Epithelial cell of proximal tubule (primary cell): ENCODE measurements at places on chromosomes 4 and X.

DNA sequence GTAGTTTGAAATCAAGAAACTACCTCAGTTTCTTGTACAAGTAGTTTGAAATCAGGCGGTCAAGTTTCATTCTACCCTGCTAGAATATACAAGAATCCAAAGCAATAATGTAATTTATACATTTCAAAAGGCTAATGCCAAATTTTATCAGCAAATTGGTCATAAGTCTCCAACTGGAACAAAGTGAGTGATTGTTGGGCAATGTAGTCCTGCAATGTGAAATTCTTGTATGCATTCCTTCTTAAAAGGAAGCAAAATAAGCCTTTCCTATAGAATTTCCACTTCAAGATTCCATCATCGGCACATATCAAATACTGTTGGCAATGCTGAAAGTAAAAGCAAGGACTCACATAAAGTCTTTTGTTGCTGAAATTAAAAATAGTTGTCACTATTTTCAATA lies 334.9 kb downstream of the IL1RAPL1 start:
- no peak for DNase-seq

GRCh38 chr4:184386271-184386781 lies 88.0 kb downstream of the IRF2 start:
- DNase-seq, result no peak

DNA sequence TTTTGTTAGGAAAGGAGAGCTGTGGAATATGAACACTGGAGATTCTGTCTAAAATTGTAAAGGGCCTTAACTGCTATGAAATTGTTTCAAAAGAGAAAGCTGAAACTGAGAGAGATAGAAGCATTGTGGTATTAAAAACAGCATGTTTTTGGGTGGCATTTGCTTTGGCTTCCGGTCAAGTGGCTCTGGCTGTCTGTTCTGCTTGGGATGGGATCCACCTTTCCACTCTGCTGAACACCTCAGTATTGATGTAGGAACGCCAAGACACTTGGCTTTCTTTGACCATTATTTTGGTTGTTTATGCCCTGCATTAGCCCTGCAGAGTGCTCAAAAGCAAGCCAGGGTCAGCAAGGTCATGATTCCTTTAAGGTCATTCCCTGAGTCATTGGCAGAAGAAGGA lies 199.7 kb downstream of the SLC4A4 start:
- no peak for DNase-seq

DNA sequence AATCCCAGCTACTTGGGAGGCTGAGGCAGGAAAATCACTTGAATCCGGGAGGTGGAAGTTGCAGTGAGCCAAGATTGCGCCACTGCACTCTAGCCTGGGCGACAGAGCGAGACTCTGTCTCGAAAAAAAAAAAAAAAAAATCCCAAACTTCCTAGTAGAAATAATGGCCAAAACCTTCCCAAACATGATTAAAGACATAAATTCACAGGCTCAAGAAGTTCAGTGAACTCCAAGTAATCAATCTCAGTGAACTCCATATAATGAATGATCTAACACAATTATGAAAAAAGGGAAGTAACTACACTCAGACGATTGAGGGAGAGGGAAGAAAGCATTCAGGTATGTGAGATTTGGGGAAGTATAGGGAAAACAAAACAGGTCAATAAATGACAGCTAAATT lies 6.5 kb downstream of the FUNDC1 start:
- no peak for DNase-seq

DNA sequence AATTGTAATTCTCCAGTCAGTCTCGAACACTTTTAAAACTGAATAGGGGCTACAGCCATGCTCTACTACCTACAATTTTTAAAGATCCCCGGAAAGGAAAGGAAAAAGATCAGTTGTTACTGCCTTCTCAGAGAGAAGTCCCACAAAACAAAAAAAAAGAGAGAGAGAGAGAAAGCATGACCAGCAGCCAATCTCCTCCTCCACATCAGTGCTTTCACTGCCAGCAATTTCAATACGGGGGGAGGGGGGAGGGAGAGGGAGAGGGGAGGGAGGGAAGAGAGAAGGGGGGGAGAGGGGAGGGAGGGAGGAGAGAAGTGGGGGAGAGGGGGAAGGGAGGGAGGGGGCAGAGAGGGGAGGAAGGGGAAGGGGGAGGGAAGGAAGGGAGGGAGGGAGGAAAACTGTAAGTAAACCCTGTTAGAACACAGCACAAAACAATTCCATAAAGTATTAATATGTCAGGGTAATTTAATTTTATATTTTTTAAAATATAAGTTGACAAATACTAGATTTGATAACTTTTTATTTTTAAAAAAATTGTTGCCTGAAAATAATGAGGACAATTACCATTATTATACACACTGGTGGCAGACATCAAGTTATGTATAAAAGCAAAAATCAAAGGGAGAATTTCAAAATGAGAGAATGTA lies 108.0 kb downstream of the LRBA start:
- no peak for DNase-seq

- no peak for DNase-seq
These were observed 488 bp downstream of the TBC1D25 start for GRCh38 chrX:48540028-48540375.

- DNase-seq, result peak; percentile 4
These were observed 167.1 kb downstream of the EFNB1 start for GRCh38 chrX:68995780-68996551.

GRCh38 chr4:186485561-186486062 lies 69.8 kb downstream of the MTNR1A start:
- DNase-seq, result no peak

DNA sequence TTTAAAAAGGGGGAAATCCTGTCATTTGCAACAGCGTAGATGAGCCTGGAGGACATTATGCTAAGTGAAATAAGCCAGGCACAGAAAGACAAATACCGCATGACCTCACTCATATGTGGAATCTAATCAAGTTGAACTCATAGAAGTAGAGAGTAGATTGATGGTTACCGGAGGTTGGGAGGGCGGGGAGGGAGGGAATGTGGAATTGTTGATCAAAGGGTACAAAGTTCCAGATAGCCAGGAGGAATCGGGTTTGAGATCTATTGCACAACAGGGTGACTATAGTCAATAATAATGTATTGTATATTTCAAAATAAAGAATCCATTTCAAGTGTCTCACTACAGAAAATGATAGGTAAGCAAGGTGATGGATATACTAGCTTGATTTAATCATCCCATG lies 393.2 kb downstream of the BCOR start:
- DNase-seq, result no peak

DNA sequence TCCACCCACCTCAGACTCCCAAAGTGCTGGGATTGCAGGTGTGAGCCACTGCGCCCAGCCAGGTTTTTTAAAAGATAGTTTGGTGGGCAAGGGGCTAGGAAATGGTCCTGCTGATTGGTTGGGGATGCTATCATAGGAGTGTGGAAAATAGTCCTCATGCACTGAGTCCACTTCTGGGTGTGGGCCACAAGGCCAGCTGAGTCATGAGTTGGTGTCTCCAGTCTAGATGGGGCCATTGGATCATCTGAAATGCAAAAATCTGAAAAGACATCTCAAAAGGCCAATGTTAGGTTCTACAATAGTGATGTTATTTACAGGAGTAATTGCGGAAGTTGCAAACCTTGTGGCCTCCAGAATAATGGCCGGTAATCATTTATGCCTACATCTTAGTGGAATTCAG lies 221.1 kb downstream of the ZNF674 start:
- DNase-seq, result no peak

DNA sequence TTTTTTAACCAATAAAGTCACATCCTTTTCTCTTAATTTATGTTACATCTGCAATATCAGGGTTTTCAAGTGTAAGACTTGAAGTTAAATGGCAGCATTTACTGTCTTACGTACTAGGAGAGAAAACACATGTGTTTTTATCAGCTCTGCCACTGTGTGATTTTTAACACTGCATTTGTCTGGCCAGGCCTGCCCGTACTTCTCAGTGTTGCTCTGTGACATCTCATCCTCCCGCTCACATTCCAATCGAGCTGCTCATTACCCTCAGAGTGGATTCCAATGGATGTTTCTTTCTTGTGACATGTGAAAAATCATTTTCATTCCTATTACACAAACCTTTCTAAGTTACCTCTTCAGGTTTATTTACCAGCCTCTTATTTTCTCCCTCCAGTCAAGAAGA lies 420.3 kb downstream of the FAT4 start:
- peak; percentile 92 for DNase-seq

GRCh38 chrX:133666256-133666655 lies 251.0 kb upstream of the GPC4 start:
- no peak for DNase-seq

DNA sequence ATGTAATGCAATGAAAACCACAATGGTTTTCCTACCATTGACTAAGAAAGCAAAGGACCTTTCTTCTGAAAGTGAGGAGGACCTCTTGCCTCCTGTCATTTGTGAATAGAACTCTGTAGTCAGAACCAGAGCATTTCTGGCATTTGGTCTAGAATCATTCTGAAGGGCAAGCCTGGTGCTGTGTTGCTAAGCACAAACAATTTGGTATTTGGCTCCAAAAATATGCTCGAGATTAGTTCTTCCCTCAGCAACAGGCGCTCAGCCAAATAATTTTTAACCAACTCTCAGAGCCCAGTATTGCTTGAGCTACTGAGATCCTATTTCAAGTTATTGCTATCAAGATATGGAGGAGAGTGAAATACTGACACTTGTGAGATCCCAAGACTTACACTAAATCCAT lies 71.0 kb downstream of the SNCA start:
- DNase-seq, result no peak

DNA sequence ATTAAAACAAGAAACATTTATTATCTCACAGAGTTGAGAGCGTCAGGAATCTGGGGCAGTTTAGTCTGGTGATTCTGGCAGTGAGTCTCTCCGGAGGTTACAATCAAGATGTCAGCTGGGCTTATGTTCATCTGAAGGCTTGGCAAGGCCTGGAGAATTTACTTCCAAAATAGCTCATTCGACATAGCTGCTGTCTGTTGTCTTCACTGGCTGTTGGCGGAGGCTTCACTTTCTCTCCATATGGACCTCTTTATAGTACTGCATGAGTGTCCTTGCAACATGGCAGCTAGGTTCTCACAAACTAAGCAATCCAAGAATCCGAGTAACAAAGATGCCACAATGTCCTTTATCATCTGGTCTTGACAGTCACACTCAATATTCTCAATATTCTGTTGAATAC lies 70.2 kb upstream of the ADGRL3 start:
- DNase-seq, result no peak

DNA sequence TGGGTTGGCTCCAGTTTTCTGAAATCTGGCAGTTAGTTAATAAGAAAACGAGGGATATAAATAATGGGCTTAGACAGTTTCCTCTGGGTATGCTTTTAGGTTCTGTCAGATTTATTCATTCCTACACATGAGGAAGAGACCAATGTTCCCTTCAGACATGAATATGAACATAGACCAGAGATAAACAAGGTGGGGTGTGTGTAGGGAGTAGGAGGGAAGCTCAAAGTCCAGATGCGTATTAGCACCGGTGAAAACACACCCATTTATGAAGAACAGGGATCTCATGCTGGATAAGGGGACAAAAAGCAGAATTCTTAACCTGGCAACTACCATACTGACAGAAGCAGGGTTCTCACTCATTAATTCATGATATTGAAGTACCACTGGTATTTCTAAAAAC lies 223.0 kb downstream of the SOWAHB start:
- no peak for DNase-seq

- no peak for DNase-seq
These were observed 416.3 kb downstream of the PCDH10 start for GRCh38 chr4:133565379-133565778.

- DNase-seq, result no peak
These were observed 828.7 kb downstream of the PCDH7 start for GRCh38 chr4:31548823-31549222.

- no peak for DNase-seq
These were observed 1.1 kb downstream of the KLHL15 start for GRCh38 chrX:24025741-24026403.

GRCh38 chrX:87434618-87435017 lies 83.0 kb upstream of the KLHL4 start:
- DNase-seq, result no peak

DNA sequence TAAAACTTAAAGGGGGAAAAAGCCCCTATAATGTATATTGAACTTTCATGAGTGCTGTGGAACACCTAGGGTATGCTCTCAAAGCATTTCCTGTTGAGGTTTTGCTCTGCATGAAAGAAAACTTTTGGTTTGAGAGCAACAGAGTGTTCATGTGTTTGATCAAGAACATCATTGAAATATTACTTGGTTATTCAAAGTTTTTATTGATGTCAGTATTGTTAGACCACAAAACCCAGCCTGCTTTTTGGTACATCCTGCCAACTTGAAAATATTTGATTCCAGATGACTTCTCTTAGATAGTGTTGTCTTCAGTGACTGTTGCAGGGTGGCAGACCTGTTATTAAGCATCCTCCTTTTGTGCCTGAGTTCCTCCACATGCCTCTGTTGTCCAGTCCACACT lies 68.0 kb downstream of the N4BP2 start:
- DNase-seq, result no peak

GRCh38 chrX:55072286-55072685 lies 2.5 kb upstream of the PAGE2B start:
- DNase-seq, result no peak

DNA sequence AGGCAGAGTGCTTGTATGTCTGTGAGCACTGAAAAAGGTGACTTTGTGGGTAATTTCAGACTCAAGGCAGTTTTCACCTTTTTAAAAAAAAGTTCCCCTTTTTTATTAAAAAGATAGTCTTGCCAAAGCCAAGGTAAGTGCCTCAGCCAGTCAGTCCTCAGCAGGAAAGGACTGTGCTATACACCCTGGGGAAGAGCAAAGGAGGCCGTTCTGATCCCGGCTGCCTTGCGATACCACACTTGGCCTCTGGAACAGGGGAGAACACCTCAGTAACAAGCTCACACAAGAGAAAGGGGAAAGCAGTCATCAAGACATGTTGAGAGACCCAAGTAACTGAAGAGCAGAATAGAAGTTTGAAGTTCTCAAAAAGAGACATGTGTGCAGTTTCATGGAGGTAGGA lies 541.7 kb downstream of the BCOR start:
- DNase-seq, result no peak

GRCh38 chr4:76214177-76214675 lies 602 bp upstream of the SCARB2 start:
- DNase-seq, result no peak

DNA sequence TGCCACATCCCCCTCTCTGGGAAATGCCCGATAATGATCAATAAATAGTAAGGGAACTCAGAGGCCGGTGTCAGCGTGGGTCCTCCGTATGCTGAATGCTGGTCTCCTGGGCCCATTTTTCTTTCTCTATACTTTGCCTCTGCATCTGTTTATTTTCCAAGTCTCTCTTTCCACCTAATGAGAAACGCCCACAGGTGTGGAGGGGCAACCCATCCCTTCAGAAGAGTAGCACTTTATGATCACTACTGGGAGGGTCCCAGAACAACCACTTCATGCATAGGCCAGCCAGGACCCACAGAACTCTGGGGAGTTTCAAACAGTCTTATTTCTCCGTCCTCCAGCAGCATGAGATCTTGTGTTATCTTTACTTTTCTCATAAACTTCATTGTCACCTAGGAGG lies 100.1 kb downstream of the CEP44 start:
- no peak for DNase-seq

DNA sequence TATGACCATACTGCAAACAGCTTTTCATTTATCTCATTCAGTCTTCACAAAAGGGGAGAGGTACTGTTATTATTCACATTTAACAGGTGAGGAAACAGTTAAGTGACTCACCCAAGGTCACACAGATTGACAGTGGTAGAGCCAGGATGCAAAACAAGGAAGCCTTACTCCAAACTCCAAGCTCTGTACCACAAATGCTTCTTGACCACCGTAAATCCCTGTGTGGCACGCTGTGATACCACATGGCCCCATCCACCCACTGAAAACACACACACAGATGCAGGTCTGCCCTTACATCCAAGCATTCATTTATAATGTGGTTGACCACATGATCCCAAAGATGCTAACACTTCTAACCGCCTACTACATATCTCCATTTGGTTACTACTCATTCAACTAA lies 129.5 kb downstream of the TSPAN5 start:
- DNase-seq, result no peak
